ENCODE measurements at places on chromosomes 7 and 10.

GRCh38 chr7:24069751-24070150 lies 214.2 kb upstream of the NPY start:
- H3K27ac ChIP-seq = no peak overlapping the region
- no peaks in the 10 kb centered on the region for H3K36me3 ChIP-seq
- H3K4me1 ChIP-seq = no peaks in the 10 kb centered on the region
- H3K4me3 ChIP-seq = no peak overlapping the region
- H3K27me3 ChIP-seq = no peaks in the 10 kb centered on the region
- no peak for DNase-seq

DNA sequence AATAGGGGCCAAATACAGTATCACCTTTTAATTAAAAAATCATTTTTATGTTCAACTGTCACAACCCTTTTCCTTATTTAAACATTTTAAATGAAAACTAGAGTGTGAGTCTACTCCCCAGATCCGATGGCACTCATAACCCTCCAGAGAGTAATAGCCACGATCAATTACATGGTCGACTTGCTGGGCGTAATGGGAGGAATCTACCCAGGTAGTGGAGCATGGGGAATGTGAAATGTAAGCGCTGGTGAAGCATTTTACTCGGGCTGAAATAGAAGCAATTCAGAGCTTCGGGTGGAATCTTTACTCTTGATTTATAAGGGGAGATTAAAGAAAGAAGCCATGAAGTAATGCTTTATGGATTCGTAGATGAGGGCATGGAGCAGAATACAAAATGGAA lies 321.9 kb downstream of the ACTR3B start:
- no peak for DNase-seq
- H3K27ac ChIP-seq = no peak overlapping the region
- H3K36me3 ChIP-seq = no peaks in the 10 kb centered on the region
- H3K4me3 ChIP-seq = no peak overlapping the region
- no peaks in the 10 kb centered on the region for H3K27me3 ChIP-seq

DNA sequence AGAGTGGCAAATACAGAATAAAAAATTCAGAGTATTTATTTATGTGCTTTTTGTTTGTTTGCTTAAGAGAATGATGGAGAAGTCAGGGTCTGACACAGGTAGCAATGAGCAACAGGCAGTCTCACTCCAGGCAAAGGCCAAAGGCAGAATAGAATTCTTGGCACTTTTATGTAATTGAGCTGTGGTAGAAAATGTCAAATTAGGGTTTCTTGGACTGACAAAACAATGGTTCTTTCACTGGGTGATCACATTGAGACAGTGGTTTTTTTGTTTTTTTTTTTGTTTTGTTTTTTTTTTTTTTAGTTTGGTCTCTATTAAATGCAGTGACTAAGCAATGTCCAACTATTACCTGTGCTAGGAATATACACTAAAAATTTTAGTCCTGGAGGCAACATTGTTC lies 27.4 kb downstream of the POM121L12 start:
- no peak overlapping the region for H3K27ac ChIP-seq
- H3K4me1 ChIP-seq = no peaks in the 10 kb centered on the region
- no peak for DNase-seq

GRCh38 chr7:155353256-155353897 lies 55.7 kb downstream of the INSIG1 start:
- no peaks in the 10 kb centered on the region for H3K36me3 ChIP-seq
- H3K27ac ChIP-seq = no peak overlapping the region
- H3K4me1 ChIP-seq = no peaks in the 10 kb centered on the region
- H3K27me3 ChIP-seq = no peaks in the 10 kb centered on the region
- H3K4me3 ChIP-seq = no peak overlapping the region
- no peak for DNase-seq

- H3K27me3 ChIP-seq = no peaks in the 10 kb centered on the region
- H3K27ac ChIP-seq = no peak overlapping the region
Observed at GRCh38 chr7:155051355-155051754, 18.8 kb upstream of the HTR5A start.

All from CD8-positive, alpha-beta memory T cell (primary cell).